ENCODE measurements at places on chromosomes 5 and 9. TPM values are rescaled to one million over a fixed set of nuclear protein-coding genes. Genes with fewer than 3 reads are reported as not detected.

Gene FNBP1
- total RNA-seq: 53.4 TPM

Gene SLC25A2
- 2.0 TPM for total RNA-seq

Gene ENTPD2
- total RNA-seq: 0.72 TPM

Gene PCDHGB7
- 9.2 TPM for total RNA-seq

Gene STPG3
- total RNA-seq: 0.56 TPM

Gene TAF1L
- total RNA-seq: not detected

Gene MARCHF3
- 72.7 TPM for total RNA-seq

Gene AQP7
- total RNA-seq: 137 TPM

Gene SCGB3A2
- total RNA-seq: not detected

Gene FOXD1
- not detected for total RNA-seq

Gene RNF38
- 22.3 TPM for total RNA-seq

Gene MYMK
- not detected for total RNA-seq

Gene FOXD4L3
- total RNA-seq: not detected

Gene HTR1A
- total RNA-seq: not detected

Gene TMEM252
- not detected for total RNA-seq

Gene SLC6A19
- total RNA-seq: not detected

Gene NFIB
- total RNA-seq: 111 TPM

Gene MZB1
- 7.0 TPM for total RNA-seq

Gene NKD2
- total RNA-seq: 1.4 TPM

Gene MAP1B
- 584 TPM for total RNA-seq

Gene SLC1A3
- 157 TPM for total RNA-seq

Gene DBH
- total RNA-seq: not detected

Gene ASPN
- total RNA-seq: 4.8 TPM

Gene PCDHGA11
- 12.1 TPM for total RNA-seq

Gene OR13C4
- not detected for total RNA-seq

Gene ST6GALNAC4
- 26.6 TPM for total RNA-seq

Gene PCDHGA3
- total RNA-seq: 6.3 TPM

Gene FBP2
- not detected for total RNA-seq

Gene LSM11
- total RNA-seq: 2.2 TPM

Gene CARD9
- 3.0 TPM for total RNA-seq

Gene PDGFRB
- total RNA-seq: 366 TPM

Gene CTXN3
- not detected for total RNA-seq

Gene CMYA5
- total RNA-seq: 5.2 TPM

Gene CARD6
- 22.9 TPM for total RNA-seq

Gene ADAMTS13
- total RNA-seq: 1.1 TPM

Gene OBP2B
- not detected for total RNA-seq

Gene NIM1K
- 0.19 TPM for total RNA-seq

Gene FANCG
- 8.1 TPM for total RNA-seq

Gene NPR2
- 23.1 TPM for total RNA-seq

Gene KCNIP1
- total RNA-seq: not detected

Gene KDM4C
- total RNA-seq: 27.1 TPM

Gene ADAMTS19
- total RNA-seq: not detected

Gene JADE2
- total RNA-seq: 32.1 TPM

Gene HSPB3
- total RNA-seq: not detected

Gene ZCCHC10
- total RNA-seq: 16.6 TPM

Gene ZNF474
- total RNA-seq: 0.24 TPM

Gene SPATA31A3
- total RNA-seq: not detected

Gene PBX3
- total RNA-seq: 19.3 TPM

Gene WNK2
- total RNA-seq: 0.28 TPM

Gene TMEM161B
- 9.6 TPM for total RNA-seq

Gene TRAF2
- total RNA-seq: 5.9 TPM

All from omental fat pad (tissue), 4 donors.